Glomerular endothelial cell (primary cell): ENCODE measurements at places on chromosomes 6 and 20. TPM values are rescaled to one million over a fixed set of nuclear protein-coding genes. Genes with fewer than 3 reads are reported as not detected.

CLPSL2 gene
- not detected in 2 replicates for total RNA-seq

TNFRSF6B gene
- 96.8 and 186 TPM in 2 replicates for total RNA-seq

TMEM151B gene
- not detected in 2 replicates for total RNA-seq

LST1 gene
- total RNA-seq: 0.87 and 0.99 TPM in 2 replicates

TMEM74B gene
- 0.76 and 1.2 TPM in 2 replicates for total RNA-seq

HSPA1L gene
- total RNA-seq: 0.44 and 0.53 TPM in 2 replicates

CFAP61 gene
- not detected in 2 replicates for total RNA-seq

TFAP2D gene
- total RNA-seq: not detected in 2 replicates

PACRG gene
- 0.23 TPM in 1 of 2 replicates, not detected in the other for total RNA-seq

ZBP1 gene
- not detected in 2 replicates for total RNA-seq

SLC12A5 gene
- total RNA-seq: 0.34 and 2.2 TPM in 2 replicates

LSM2 gene
- 45.3 and 74.3 TPM in 2 replicates for total RNA-seq

LY6G5C gene
- 3.7 and 4.1 TPM in 2 replicates for total RNA-seq

SRMS gene
- total RNA-seq: not detected in 2 replicates

CAGE1 gene
- total RNA-seq: not detected in 2 replicates

EYS gene
- total RNA-seq: 0.41 TPM in 1 of 2 replicates, not detected in the other
